ENCODE measurements at places on chromosomes 1 and 21.
A peak's percentile ranks its signal among the peaks of the same experiment; 100 is the strongest.

DNA sequence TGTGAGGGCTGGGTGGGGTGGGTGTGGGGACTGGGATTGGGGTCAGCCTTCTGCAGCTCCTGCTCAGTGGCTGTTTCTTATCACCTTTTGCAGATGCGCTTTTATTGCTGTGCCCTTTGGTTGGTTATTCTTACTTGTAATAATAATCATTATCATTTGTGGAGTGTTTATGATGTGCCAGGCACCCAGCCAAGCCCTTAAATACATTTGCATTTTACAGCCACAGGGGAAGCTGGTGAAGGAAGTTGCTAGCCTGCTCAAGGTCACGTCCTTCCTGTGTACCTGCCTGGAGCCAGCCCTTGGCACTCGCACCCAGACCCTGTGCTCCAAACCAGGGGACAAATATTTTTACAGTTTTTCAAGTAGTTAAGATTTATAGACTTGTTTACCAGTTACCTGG is 144.0 kb downstream of the PGBD5 start:
- DNase-seq, result no peak

GRCh38 chr1:181160322-181160721 is 71.8 kb downstream of the IER5 start:
- DNase-seq, result no peak

DNA sequence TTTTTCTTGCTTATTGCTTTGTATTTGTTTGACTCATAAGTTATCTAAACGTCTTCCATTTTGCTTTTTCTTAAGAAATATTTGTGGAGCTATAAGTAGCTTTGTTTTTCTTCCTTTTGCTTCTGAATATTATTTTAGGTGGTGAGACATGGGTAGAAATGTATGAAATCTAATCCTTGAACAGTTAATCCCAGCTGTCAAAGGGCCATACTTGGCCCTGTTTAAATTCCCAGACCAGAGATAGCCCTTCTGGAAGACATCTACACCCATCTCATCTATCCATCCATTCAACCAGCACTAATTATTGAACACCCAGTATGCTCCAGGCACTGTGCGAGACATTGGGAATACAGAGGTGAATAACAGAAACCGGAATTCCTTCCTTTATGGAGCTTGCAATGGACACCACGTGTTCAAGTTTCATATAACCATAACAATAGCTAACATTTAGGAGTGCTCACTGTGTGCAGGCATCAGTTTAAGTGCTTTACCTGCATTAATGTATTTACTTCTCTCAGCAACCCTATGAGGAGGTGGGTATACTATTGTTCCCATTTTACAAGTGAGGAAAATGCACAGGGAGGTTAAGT is 8.7 kb downstream of the TACSTD2 start:
- no peak for DNase-seq

- DNase-seq, result no peak
Measured at GRCh38 chr1:202170726-202171125, 10.3 kb upstream of the PTPN7 start.

DNA sequence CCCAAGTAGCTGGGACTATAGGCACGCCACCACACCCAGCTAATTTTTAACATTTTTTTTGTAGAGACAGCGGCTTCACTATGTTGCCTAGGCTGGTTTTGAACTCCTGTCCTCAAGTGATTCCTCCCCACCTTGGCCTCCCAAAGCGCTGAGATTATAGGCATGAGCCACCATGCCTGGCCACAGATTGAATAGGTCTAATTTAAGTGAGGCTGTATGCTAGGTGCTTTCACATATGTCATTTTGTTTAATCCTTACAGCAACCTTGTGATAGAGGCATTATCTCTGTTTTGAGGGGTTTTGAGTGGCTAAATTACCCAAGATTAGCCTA is 7.2 kb downstream of the INTS3 start:
- DNase-seq, result no peak

DNA sequence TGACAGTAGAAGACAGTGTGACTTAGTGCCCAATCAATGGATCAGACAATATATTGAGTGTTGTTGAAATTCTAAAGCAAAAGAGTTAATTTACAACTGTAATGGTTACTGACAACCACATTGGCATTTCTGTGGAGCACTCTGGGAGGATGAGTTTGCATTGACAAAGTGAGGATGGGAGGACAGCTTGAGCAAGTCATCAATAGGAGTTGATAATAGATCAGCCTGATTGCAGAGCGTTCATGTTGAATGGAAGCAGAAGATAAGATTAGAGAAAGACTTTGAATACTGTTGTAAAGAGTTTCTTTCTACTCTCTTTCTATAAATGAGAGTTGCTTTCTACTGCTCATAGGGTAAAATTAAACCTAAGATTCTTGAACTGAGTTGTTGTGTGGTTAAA is 3.9 kb downstream of the EEIG2 start:
- no peak for DNase-seq

- DNase-seq, result peak; percentile 49
Measured at GRCh38 chr1:8525558-8526275, 207.8 kb downstream of the SLC45A1 start.

DNA sequence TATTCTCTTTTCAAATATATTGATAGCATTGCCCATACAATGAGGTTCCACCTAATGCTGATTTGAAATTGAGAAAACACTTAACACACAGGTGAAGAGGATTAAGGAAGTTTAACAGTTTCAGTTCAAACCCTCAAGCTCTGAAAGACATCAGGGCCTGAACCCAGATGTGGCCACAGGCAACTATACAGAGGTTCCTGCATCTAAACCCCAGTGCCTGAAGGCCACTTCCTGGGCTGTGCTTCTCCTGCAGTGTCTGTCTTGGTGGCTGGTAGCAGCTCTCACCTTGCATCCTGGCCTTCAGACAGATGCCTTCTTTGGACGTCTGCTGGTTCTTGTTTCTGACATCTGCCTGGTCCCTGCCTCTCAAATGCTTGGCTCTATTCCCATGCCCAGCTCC is 25.1 kb upstream of the NGF start:
- DNase-seq, result no peak
